Activated CD4-positive, alpha-beta T cell treated with anti-CD3 and anti-CD28 coated beads, Interleukin-2, amount 10 ng/mL, durations not matched to agents 24 days and 14 days (primary cell): ENCODE measurements at places on chromosomes 6 and 20. TPM values are rescaled to one million over a fixed set of nuclear protein-coding genes. Genes with fewer than 3 reads are reported as not detected.

Gene PGBD1
- 1.8 and 2.5 TPM in 2 replicates for total RNA-seq

Gene MCCD1
- not detected in 2 replicates for total RNA-seq

Gene VNN1
- total RNA-seq: not detected in 2 replicates

- no peak for DNase-seq
- H3K4me1 ChIP-seq: peaks cover 72% of the 10 kb centered on the region
- H3K27ac ChIP-seq: peak overlapping the region; percentile 99
- H3K36me3 ChIP-seq: peaks cover 2% of the 10 kb centered on the region
- H3K27me3 ChIP-seq: no peaks in the 10 kb centered on the region
These were observed 52.5 kb upstream of the TAGAP start for GRCh38 chr6:159097256-159097655.

Gene SNPH
- total RNA-seq: 1.7 and 1.8 TPM in 2 replicates

DNA sequence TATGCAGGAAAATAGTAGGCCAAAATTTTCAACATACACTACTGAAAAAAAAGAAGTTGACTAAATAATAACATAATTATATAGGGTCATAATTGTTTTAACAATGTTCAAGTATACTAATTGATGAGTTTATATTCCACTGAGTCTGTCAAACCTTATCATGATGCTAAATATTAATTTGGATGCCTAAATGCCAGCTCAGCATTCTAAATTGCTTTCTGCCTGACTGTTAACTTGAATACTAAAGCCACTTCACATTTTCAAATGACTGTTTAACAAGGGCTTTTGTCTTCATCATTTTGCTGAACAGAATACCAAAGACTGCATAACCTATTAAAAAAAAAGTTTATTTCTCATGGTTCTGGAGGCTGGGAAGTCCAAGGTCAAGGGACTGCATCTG, 232.8 kb downstream of the DOK5 start:
- no peaks in the 10 kb centered on the region for H3K4me1 ChIP-seq
- H3K36me3 ChIP-seq: no peaks in the 10 kb centered on the region

DNA sequence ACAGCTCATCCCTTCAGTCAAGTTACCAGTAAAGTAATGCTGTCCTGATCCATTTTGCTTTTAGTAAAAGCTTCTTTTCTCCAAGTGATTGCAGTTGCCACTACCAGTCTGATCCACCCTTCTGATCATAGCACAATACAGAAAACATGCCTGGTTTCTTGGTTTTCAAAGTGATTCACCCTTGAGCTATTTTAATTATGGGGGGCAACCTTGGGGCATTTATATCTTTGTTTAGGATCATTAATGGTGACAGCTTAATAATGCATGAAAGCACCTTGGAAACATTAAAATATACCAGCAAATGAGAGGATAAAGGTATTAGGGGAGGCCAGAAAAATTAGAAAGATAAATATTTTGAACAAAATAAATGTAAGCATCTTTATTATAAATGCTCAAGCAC, 38.4 kb downstream of the LRRC1 start:
- no peaks in the 10 kb centered on the region for H3K4me1 ChIP-seq
- H3K27ac ChIP-seq: no peak overlapping the region
- H3K36me3 ChIP-seq: no peaks in the 10 kb centered on the region
- DNase-seq: no peak

DNA sequence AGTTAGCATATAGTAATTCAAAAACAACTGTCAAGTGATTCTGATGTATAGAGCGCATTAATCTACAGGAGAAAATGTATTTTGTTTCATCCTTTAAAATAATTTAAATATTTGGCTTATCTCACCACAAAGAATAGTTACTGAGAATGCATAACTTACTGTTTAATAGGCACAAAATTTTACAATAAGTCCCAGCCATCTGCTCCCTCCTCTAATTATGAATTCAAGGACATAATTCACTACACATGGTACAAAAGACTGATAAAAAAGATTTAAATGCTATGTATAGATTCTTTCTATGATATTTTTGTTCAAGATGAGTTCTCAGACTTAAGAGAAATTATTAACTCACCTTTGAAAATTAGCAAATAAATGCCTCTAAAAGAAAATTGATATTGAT, 242.0 kb downstream of the FUT9 start:
- H3K27ac ChIP-seq: no peak overlapping the region
- no peak for DNase-seq
- H3K27me3 ChIP-seq: no peaks in the 10 kb centered on the region
- H3K36me3 ChIP-seq: no peaks in the 10 kb centered on the region
- H3K4me3 ChIP-seq: no peak overlapping the region

- DNase-seq: no peak
- no peak overlapping the region for H3K4me3 ChIP-seq
- no peaks in the 10 kb centered on the region for H3K27me3 ChIP-seq
- peaks cover 43% of the 10 kb centered on the region for H3K4me1 ChIP-seq
These were observed 6.4 kb downstream of the FAM83D start for GRCh38 chr20:38932457-38933120.

Gene PSORS1C1
- total RNA-seq: not detected in 2 replicates

- H3K36me3 ChIP-seq: no peaks in the 10 kb centered on the region
- DNase-seq: no peak
- H3K4me3 ChIP-seq: no peak overlapping the region
- no peak overlapping the region for H3K27ac ChIP-seq
These were observed 284.2 kb downstream of the BTBD9 start for GRCh38 chr6:38355519-38355918.

DNA sequence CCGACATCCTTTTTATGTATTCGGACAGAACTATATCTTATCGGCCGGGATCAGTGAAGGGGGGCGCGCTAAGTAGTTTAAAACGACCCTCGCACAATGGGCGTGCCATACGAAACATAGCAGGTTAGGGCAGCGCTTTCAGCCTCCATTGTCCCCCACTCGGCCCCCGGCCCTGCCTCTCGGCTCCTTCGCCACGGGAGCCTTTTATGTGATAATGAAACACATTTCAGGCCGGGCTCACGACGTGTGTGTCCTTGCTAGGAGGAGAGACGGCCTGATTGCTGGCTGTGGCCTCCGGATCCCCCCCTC, 5.3 kb downstream of the FOXA2 start:
- H3K36me3 ChIP-seq: peaks cover 3% of the 10 kb centered on the region
- DNase-seq: no peak
- no peaks in the 10 kb centered on the region for H3K4me1 ChIP-seq
- H3K4me3 ChIP-seq: no peak overlapping the region
- H3K27me3 ChIP-seq: peaks cover 77% of the 10 kb centered on the region

DNA sequence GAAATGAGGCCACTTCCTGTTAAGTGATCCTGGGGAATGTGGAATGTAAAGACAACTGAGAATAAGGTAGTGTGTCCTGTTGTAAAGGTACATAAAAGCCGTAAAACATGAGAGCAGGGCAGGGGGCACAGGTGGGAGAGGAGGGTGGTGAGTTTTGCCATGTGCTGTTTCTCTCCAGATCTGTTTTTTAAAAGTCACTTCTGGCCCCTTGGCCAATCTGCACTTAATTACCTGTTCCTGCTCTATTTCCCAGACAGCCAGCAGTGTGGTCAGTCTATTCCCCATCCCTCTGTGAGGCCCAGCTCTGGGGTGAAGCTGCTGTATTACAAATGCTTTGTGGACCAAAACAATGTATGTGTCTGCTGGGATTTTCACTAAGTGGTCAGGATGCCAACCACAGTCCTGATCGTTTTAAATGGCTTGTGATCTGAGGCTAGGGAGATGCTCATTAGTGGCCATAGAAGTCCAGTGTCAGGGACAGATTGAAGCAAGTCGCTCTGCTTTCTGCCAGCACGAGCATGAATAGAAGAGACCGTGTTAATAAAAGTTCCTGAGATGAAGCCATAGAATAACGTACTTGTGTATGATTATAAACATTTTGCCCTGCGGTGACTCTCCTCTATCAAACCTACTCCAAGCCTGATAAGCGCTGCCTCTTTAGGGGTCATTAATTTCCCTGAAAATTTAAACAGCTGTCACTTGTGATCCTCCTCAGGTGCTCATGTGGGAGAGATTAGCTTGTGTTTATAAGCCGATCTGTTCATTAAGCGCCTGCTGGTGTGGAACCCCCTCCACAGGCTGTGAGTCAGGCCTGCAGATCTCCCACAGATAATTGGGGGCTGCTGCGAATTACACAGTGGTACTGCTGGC, 111.8 kb upstream of the CENPW start:
- DNase-seq: no peak
- H3K4me1 ChIP-seq: no peaks in the 10 kb centered on the region
- no peak overlapping the region for H3K4me3 ChIP-seq

- no peak for DNase-seq
- H3K4me3 ChIP-seq: no peak overlapping the region
- H3K4me1 ChIP-seq: no peaks in the 10 kb centered on the region
- no peaks in the 10 kb centered on the region for H3K27me3 ChIP-seq
These were observed 56.3 kb downstream of the ZHX3 start for GRCh38 chr20:41261260-41261659.

Gene CABLES2
- 13.1 and 13.5 TPM in 2 replicates for total RNA-seq

- no peak overlapping the region for H3K27ac ChIP-seq
- H3K27me3 ChIP-seq: no peaks in the 10 kb centered on the region
- peaks cover 12% of the 10 kb centered on the region for H3K4me1 ChIP-seq
- no peak overlapping the region for H3K4me3 ChIP-seq
- DNase-seq: peak; percentile 78
These were observed 21.1 kb downstream of the RTN4IP1 start for GRCh38 chr6:106608080-106608668.

GRCh38 chr6:163667372-163668060, 253.0 kb downstream of the QKI start:
- H3K36me3 ChIP-seq: no peaks in the 10 kb centered on the region
- peaks cover 6% of the 10 kb centered on the region for H3K4me1 ChIP-seq
- peaks cover 2% of the 10 kb centered on the region for H3K27me3 ChIP-seq
- no peak for DNase-seq
- no peak overlapping the region for H3K4me3 ChIP-seq
- H3K27ac ChIP-seq: no peak overlapping the region

Gene FBXO30
- total RNA-seq: 6.3 and 6.6 TPM in 2 replicates

GRCh38 chr6:52503851-52504781, 72.7 kb downstream of the TRAM2 start:
- no peak overlapping the region for H3K4me3 ChIP-seq
- no peak overlapping the region for H3K27ac ChIP-seq
- no peak for DNase-seq
- no peaks in the 10 kb centered on the region for H3K4me1 ChIP-seq
- H3K27me3 ChIP-seq: no peaks in the 10 kb centered on the region
- H3K36me3 ChIP-seq: peaks cover 3% of the 10 kb centered on the region

DNA sequence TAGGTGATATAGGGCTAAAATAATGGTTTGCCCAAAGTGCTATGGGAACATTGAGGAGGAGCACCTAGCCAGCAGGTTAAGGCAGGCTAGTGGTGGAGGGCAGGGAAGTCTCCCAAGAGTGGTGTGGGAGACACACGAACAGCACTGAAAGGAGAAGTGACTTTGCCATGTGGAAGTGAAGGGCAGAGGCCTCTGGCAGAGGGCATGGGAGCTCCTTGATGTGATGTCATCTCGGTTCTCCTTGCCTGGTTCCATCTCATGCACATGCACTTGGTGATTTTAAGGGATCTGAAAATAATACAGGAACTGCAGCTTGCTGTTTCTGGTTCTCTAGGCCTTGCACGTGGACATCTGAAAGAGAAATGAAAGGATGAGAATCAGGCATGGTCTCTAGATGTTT, 4.7 kb upstream of the MAP3K4 start:
- H3K27me3 ChIP-seq: peaks cover 18% of the 10 kb centered on the region
- no peak overlapping the region for H3K27ac ChIP-seq
- no peak for DNase-seq
- peaks cover 2% of the 10 kb centered on the region for H3K36me3 ChIP-seq
- H3K4me1 ChIP-seq: peaks cover 2% of the 10 kb centered on the region

DNA sequence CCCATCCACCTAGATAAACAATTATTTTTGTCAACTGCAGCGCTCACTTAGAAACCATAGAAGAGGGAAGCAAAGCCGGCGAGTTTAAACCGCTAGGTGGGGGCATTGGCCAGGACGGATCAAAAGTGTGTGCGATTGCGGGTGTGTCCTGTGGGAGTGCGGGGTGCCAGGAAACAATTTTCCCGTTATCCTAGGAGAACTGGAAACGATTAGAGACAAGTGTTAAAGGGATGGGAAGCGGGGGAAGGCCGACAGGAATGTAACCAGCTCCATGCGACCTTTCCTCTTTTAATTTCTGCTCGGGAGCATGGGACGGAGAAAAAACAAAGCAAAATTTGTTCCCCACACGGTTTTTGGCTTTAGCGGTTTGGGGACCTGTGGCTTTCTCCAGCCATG, 2.8 kb upstream of the HTR1B start:
- H3K27ac ChIP-seq: no peak overlapping the region
- peak; percentile 60 for DNase-seq
- H3K27me3 ChIP-seq: peaks cover 54% of the 10 kb centered on the region
- peak overlapping the region; percentile 81 for H3K4me3 ChIP-seq

DNA sequence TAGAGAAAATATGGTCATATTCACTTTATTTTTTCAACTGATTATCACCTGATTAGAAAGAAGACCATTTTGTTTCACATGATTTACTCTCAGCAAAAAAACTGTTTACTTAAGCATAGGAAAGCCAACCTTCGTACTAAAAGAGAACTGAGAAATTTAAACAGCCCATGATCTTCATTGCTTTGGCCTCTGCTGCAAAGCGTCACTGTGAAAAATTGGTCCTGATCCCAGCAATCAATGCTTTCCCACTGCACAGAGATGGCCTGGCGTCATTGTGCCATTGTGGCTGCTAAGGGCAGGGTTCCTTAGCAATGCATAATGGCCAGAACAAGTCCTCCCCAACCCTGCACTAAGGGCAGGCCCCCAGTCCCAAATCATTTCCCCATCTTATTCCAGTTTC, 19.9 kb upstream of the THEMIS start:
- H3K27ac ChIP-seq: no peak overlapping the region
- peaks cover 68% of the 10 kb centered on the region for H3K4me1 ChIP-seq
- H3K27me3 ChIP-seq: no peaks in the 10 kb centered on the region

- peaks cover 46% of the 10 kb centered on the region for H3K4me1 ChIP-seq
- H3K27ac ChIP-seq: peak overlapping the region; percentile 96
- no peak for DNase-seq
- H3K4me3 ChIP-seq: peak overlapping the region; percentile 91
- H3K27me3 ChIP-seq: no peaks in the 10 kb centered on the region
These were observed 234.5 kb upstream of the ZNF217 start for GRCh38 chr20:53828088-53828681.

Gene ZNF451
- 58.1 and 61.2 TPM in 2 replicates for total RNA-seq

Gene SRMS
- total RNA-seq: not detected in 2 replicates

Gene REM1
- not detected in 2 replicates for total RNA-seq

Gene CPNE5
- total RNA-seq: 0.31 and 0.65 TPM in 2 replicates

DNA sequence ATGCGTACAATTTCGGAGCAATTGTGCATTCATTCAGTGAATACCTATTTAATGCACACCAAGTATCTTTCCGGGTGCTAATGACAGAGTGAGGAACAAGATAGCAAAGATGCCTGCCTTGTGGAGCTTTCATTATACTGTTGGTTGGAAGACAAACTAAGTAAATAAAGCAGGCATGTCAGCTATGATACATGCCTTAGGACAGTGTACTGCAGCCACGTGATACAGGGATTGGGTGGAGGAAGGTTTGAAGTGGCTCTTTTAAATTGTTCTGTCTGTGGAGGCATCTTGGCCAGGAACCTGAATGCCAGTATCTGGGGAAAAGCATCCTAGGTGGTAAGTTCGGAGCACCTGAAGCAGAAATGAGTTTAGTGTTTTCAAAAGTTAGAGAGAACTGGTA, 3.0 kb upstream of the OTOR start:
- no peak overlapping the region for H3K27ac ChIP-seq
- H3K36me3 ChIP-seq: peaks cover 21% of the 10 kb centered on the region
- no peaks in the 10 kb centered on the region for H3K4me1 ChIP-seq
- H3K4me3 ChIP-seq: no peak overlapping the region

Gene CTCFL
- not detected in 2 replicates for total RNA-seq

GRCh38 chr6:128541261-128541660, 20.9 kb upstream of the PTPRK start:
- no peak overlapping the region for H3K4me3 ChIP-seq
- peaks cover 7% of the 10 kb centered on the region for H3K27me3 ChIP-seq
- H3K4me1 ChIP-seq: no peaks in the 10 kb centered on the region
- H3K36me3 ChIP-seq: no peaks in the 10 kb centered on the region
- DNase-seq: no peak
